ENCODE measurements at places on chromosomes 2 and 18.

- DNase-seq = no peak
Measured at GRCh38 chr2:158815658-158816057, 20.5 kb downstream of the DAPL1 start.

DNA sequence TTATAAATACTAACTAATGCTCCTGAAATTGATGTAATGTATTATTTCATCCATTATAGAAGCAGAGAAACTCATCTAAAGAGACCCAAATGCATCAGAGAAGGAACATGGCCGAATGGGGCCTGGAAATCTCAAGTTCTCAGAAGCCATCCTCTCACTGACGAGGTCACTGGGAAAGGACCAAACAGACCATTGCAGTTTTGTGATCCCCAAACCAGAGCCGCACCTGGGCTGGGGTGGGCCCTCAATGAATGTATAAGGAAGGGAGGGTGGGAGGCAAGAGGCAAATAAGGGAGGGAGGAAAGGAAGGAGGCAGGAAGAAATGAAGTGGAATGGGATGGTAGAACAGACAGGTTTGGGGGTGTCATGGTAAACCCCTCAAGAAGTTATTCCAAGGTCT lies 245.3 kb upstream of the ID2 start:
- no peak for DNase-seq

- no peak for DNase-seq
Measured at GRCh38 chr2:30271301-30271700, 40.0 kb downstream of the LBH start.

DNA sequence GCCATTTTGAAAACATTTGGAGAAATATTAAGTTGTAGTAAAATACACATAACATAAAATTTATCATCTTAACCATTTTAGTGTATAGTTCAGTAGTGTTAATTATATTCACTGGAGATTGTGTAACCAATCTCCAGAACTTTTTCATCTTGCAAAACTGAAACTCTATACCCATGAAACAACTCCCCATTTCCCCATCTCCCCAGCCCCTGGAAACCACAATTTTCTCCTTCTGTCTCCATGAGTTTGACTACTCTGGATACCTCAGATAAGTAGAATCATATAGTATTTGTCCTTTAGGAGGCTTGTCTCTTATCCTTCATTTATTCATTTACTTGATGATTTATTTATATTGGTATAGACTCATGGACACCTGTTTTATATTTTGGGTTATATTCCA lies 392.9 kb downstream of the SETBP1 start:
- DNase-seq = no peak

GRCh38 chr2:222840060-222840802 lies 20.6 kb upstream of the ACSL3 start:
- DNase-seq = no peak

DNA sequence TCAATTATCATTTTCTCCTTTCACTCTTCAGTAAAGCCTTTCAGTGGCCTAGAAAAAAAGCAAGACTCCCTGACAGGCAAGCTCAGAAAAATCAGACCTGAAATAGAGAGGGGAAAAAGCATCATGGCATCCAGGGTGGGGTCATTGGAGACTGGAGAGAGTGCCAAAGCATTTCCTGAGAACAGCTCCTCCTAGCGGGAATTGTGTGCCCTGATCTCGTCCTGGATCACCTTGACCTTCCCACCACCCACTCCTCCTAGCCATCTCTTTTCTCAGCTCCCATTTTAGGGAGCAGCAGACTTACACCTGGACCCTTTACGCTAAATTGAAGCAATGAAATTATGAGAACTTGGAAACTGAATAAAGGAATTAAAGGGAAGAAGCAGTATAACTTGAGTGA lies 176.6 kb downstream of the VWC2L start:
- peak; percentile 16 for DNase-seq

- peak; percentile 81 for DNase-seq
Measured at GRCh38 chr2:47307066-47307465, 95.9 kb upstream of the MSH2 start.

DNA sequence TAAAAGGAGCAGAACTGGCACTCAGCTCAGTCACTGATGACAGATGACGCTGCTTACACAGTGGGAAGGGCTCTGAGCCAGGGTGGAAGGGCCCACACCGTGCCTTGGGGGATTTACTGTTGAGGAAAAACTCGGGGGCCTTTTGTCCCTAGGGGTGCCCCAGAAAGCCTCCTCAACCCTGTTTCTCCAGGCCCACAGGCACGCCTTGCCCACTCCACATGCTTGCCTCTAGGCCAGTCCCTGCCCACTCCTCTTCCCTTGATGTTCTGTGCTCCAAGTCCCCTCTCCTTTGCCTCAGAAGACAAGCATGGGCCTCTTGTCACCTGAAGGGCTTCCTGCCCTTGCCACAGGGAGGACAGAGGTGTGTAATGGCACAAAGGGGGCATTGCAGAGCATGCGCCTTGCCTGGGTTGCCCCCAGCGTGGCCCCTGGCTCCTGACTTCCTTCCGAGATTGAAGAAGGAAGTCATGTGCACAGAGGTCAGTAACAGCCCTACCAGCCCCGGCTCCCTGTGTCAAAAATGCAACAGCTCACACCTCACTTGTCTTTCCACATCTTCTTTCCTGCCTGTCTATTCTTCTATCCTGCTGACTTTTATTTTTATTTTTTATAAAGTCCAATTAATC lies 65.1 kb downstream of the LIPG start:
- DNase-seq = no peak

DNA sequence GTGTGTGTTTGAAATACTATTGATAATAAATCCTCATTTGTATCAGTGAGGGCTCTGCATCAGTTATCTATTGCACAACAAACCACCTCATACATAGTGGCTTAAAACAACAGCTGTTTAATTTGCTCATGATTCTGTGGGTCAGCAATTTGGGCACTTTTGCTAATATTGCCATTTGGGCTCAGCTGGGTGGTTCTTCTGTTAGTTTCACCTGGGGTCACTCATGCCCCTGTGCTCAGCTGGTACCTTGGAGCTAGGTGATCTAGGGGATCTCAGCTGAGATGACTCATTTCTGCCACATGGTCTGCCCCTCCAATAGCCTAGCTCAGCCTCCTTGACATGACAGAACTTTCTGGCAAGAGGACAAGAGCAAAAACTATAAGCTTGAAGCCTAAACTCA lies 126.3 kb downstream of the LYPD6B start:
- no peak for DNase-seq

DNA sequence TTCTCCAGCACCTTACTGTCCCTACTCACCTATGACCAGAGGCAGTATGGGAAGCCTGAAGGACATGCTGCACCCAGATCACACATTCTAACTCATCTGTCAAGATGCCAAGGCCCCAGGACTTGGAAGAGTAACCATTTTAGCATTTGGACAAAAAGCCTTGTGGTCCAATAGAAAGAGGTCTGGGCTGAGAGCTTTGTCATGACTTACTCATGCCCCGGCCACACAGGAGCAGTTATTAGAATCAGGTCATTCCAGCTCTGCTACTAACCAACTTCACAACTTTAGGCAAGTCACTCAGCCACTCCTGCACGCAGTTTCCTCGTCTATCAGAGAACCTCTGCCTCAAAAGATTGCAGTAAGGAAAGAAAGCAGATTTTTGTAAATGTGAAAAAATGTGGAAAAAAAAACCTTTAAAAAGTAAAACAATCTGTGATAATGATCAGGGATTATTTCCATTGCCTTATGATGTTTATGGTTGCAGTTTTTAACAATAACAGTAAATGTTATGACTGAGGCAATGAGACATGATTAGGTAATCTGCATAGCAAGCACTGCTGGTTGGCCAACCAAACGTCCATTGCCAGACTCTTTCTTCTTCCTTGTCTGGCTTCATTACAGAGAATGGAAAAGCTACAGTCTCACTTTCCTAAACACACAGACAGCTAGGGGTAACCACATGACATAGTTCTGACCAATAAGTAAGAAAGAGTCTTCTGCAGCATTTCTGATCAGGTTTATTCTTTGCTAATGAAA lies 255.4 kb upstream of the CHAC2 start:
- DNase-seq = no peak

DNA sequence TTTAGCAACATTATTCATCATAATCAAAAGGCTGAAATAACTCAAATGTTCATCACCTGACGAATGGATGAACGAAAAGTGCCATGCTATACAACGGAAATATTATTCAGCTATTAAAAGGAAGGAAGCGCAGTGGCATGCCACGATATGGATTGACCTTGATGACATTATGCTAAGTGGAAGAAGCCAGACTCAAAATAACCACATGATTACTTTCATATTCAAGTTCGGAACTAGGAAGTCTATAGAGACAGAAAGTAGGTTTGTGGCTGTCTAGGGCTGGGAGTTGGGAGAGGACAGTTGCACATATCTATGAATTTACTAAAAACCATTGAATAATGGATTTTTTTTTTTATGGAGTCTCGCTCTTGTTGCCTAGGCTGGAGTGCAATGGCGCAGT lies 13.4 kb upstream of the PDIA6 start:
- DNase-seq = no peak
